ENCODE measurements at places on chromosomes 5 and 9. TPM values are rescaled to one million over a fixed set of nuclear protein-coding genes. Genes with fewer than 3 reads are reported as not detected.
A peak's percentile ranks its signal among the peaks of the same experiment; 100 is the strongest.

OBP2B gene
- polyA plus RNA-seq = not detected

- no peak overlapping the region for H3K4me3 ChIP-seq
- no peaks in the 10 kb centered on the region for H3K36me3 ChIP-seq
- no peak overlapping the region for H3K27ac ChIP-seq
These were observed 53.6 kb downstream of the FBXO4 start for GRCh38 chr5:41978676-41979075.

GRCh38 chr5:177610770-177611445, 11.0 kb downstream of the B4GALT7 start:
- H3K27ac ChIP-seq = no peak overlapping the region
- peaks cover 20% of the 10 kb centered on the region for H3K36me3 ChIP-seq
- no peaks in the 10 kb centered on the region for H3K27me3 ChIP-seq
- no peak overlapping the region for H3K4me3 ChIP-seq
- H3K4me1 ChIP-seq = no peaks in the 10 kb centered on the region

GRCh38 chr9:136691316-136692184, 4.3 kb upstream of the AGPAT2 start:
- H3K27me3 ChIP-seq = no peaks in the 10 kb centered on the region
- no peaks in the 10 kb centered on the region for H3K4me1 ChIP-seq
- H3K4me3 ChIP-seq = no peak overlapping the region
- no peaks in the 10 kb centered on the region for H3K36me3 ChIP-seq
- no peak overlapping the region for H3K27ac ChIP-seq
- DNase-seq = no peak

- H3K4me3 ChIP-seq = no peak overlapping the region
- H3K36me3 ChIP-seq = no peaks in the 10 kb centered on the region
- no peak overlapping the region for H3K27ac ChIP-seq
- H3K27me3 ChIP-seq = no peaks in the 10 kb centered on the region
These were observed 14.7 kb upstream of the OMD start for GRCh38 chr9:92438900-92439526.

GRCh38 chr5:135551593-135552447, 16.1 kb upstream of the NEUROG1 start:
- no peaks in the 10 kb centered on the region for H3K4me1 ChIP-seq
- H3K4me3 ChIP-seq = no peak overlapping the region

- H3K4me3 ChIP-seq = no peak within 1 kb of the TSS
- DNase-seq = no peak
- H3K27me3 ChIP-seq = peaks cover 3% of the 10 kb centered on the region
- no peak within 1 kb of the TSS for H3K27ac ChIP-seq
These were observed at the start of gene SLC27A6 for GRCh38 chr5:128965011-128965637. SLC27A6 (plus strand) TSS chr5:128965488; CDS start chr5:128966138, 650 bp downstream.

DNA sequence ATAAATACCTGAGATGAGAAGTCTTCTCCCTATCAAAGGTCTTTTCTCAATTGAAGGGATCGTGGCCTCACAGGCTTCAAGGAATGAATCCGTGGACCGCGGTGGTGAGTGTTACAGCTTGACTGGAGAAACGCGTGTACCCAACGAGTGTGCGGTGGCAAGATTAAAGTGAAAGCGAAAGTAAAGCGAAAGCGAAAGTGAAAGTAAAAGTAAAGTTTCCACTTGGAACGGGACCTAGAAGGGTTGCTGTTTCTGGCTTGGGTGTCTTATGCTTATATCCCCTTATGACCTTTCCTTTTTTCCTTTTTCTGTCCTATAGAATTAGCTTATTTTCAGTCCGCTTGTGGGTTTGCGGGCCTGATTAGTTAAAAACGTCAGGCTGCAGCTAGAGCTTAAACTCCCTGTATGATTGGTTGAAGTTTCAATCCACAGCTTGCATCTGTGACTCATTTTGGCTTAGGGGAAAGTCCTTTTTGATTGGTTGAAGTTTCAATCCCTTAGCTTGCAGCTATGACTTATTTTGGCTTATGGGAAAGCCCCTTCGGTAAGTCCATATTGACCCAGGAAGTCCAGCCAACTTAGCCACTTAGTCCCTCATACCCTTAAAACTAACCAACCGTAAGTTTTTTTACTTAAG, 924.3 kb upstream of the CDH10 start:
- H3K36me3 ChIP-seq = no peaks in the 10 kb centered on the region
- no peak for DNase-seq
- no peak overlapping the region for H3K27ac ChIP-seq
- no peaks in the 10 kb centered on the region for H3K4me1 ChIP-seq
- H3K4me3 ChIP-seq = peak overlapping the region; percentile 6

C5orf52 gene
- polyA plus RNA-seq = not detected

DNA sequence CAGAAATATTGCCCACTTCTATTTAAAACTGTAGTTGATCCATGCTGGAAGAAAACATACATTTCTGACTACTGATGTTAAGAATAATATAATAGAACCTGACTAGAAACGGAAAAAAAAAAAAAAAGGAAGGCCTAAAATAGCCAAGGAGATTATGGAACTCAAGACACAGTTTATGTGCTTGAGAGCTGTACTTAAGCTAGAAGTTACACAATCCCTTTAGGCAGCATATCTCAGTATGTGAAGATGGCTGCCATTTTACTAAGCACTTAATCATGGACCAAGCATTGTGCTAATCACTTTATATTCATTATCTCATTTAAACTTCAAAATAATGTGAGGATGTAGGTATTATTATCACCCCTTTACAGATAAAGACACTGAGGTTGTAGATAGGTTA, 73.0 kb upstream of the NR4A3 start:
- no peaks in the 10 kb centered on the region for H3K4me1 ChIP-seq
- no peaks in the 10 kb centered on the region for H3K27me3 ChIP-seq
- no peak for DNase-seq

- H3K36me3 ChIP-seq = no peaks in the 10 kb centered on the region
- no peak overlapping the region for H3K27ac ChIP-seq
- no peak overlapping the region for H3K4me3 ChIP-seq
These were observed 314.4 kb upstream of the MSX2 start for GRCh38 chr5:174409971-174410370.

- no peaks in the 10 kb centered on the region for H3K36me3 ChIP-seq
- no peak for DNase-seq
- no peaks in the 10 kb centered on the region for H3K27me3 ChIP-seq
- no peak overlapping the region for H3K4me3 ChIP-seq
These were observed 79.4 kb downstream of the SNX24 start for GRCh38 chr5:122924719-122925395.

- no peak overlapping the region for H3K4me3 ChIP-seq
- H3K27ac ChIP-seq = no peak overlapping the region
- no peak for DNase-seq
- no peaks in the 10 kb centered on the region for H3K4me1 ChIP-seq
- H3K36me3 ChIP-seq = no peaks in the 10 kb centered on the region
- no peaks in the 10 kb centered on the region for H3K27me3 ChIP-seq
These were observed 348.0 kb downstream of the SEMA5A start for GRCh38 chr5:9197881-9198260.

PDCD1LG2 gene
- not detected for polyA plus RNA-seq

ANKRD18A gene
- 0.20 TPM for polyA plus RNA-seq

- no peaks in the 10 kb centered on the region for H3K27me3 ChIP-seq
- H3K4me3 ChIP-seq = no peak overlapping the region
- H3K4me1 ChIP-seq = no peaks in the 10 kb centered on the region
These were observed 237.7 kb upstream of the MEF2C start for GRCh38 chr5:89120719-89121118.

GRCh38 chr5:15510831-15511230, 10.9 kb downstream of the FBXL7 start:
- H3K27ac ChIP-seq = no peak overlapping the region
- H3K4me1 ChIP-seq = no peaks in the 10 kb centered on the region
- DNase-seq = no peak
- no peaks in the 10 kb centered on the region for H3K27me3 ChIP-seq

SPINK9 gene
- not detected for polyA plus RNA-seq

GRCh38 chr9:86181379-86182315, 77.8 kb downstream of the C9orf153 start:
- H3K27me3 ChIP-seq = no peaks in the 10 kb centered on the region
- no peaks in the 10 kb centered on the region for H3K4me1 ChIP-seq
- no peak overlapping the region for H3K4me3 ChIP-seq

- H3K27ac ChIP-seq = no peak overlapping the region
- peaks cover 6% of the 10 kb centered on the region for H3K4me1 ChIP-seq
- no peaks in the 10 kb centered on the region for H3K27me3 ChIP-seq
- no peak overlapping the region for H3K4me3 ChIP-seq
- DNase-seq = no peak
- H3K36me3 ChIP-seq = no peaks in the 10 kb centered on the region
These were observed 26.4 kb downstream of the ZDHHC11B start for GRCh38 chr5:757931-758697.

CYLC2 gene
- polyA plus RNA-seq = not detected

- no peak for DNase-seq
- no peak overlapping the region for H3K27ac ChIP-seq
- no peaks in the 10 kb centered on the region for H3K4me1 ChIP-seq
- H3K27me3 ChIP-seq = no peaks in the 10 kb centered on the region
These were observed 92.8 kb downstream of the CAMSAP1 start for GRCh38 chr9:135814421-135815095.

GRCh38 chr5:133681896-133682295, 69.6 kb upstream of the FSTL4 start:
- H3K36me3 ChIP-seq = no peaks in the 10 kb centered on the region
- no peak overlapping the region for H3K4me3 ChIP-seq
- no peaks in the 10 kb centered on the region for H3K4me1 ChIP-seq
- DNase-seq = no peak

DNA sequence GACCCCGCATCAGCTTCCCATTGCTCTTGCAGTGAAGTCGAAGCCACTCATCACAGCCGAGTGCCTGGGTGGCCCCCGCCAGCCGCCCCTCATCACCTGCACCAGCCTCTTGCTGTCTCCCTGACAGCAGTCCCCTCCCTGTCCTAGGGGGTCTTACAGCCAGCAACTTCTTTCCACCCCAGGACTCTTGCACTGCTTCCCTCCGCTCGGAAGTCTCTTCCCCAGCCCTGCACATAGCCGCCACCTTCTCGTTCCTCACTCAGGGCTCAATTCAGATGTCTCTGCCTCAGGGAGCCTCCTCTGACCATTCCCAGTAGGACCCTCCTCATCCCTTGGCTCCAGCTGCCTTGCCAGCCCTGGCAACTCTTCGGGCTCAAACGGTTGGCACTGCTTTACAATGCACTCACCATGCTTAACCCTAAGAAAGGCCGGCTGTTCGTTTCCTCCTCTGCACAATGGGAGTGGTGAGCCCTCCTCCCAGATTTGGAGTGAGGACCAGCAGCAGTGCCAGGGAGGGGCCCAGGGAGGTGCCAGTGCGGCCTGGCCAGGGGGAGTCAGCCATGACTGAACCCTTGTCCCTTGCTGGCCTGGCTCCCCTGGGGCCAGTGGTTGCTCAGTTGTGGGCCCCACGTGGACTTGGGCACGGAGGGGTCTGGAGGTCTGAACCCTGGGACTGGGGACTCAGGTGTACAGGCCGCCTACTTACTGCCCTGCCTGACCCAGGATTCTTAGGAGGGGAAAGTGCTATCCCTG, 6.1 kb downstream of the TCF7 start:
- H3K36me3 ChIP-seq = peaks cover 94% of the 10 kb centered on the region
- H3K4me3 ChIP-seq = peak overlapping the region; percentile 86
- peak overlapping the region; percentile 97 for H3K27ac ChIP-seq
- peaks cover 89% of the 10 kb centered on the region for H3K4me1 ChIP-seq

- no peak overlapping the region for H3K4me3 ChIP-seq
- no peak overlapping the region for H3K27ac ChIP-seq
- no peak for DNase-seq
- H3K27me3 ChIP-seq = no peaks in the 10 kb centered on the region
These were observed 149.6 kb upstream of the ELL2 start for GRCh38 chr5:96111080-96111756.

SUSD3 gene
- polyA plus RNA-seq = 186 TPM

SSNA1 gene
- 133 TPM for polyA plus RNA-seq

- H3K27me3 ChIP-seq = no peaks in the 10 kb centered on the region
- H3K4me1 ChIP-seq = no peaks in the 10 kb centered on the region
- no peak for DNase-seq
- H3K36me3 ChIP-seq = no peaks in the 10 kb centered on the region
- no peak overlapping the region for H3K4me3 ChIP-seq
- no peak overlapping the region for H3K27ac ChIP-seq
These were observed 1898.1 kb upstream of the NUDT12 start for GRCh38 chr5:105460721-105461120.

- no peak overlapping the region for H3K4me3 ChIP-seq
- H3K4me1 ChIP-seq = no peaks in the 10 kb centered on the region
- H3K36me3 ChIP-seq = no peaks in the 10 kb centered on the region
- DNase-seq = no peak
- H3K27me3 ChIP-seq = no peaks in the 10 kb centered on the region
These were observed 230.5 kb downstream of the SPOCK1 start for GRCh38 chr5:137268646-137269045.

GRCh38 chr5:148808864-148809642, 17.4 kb upstream of the ADRB2 start:
- peak; percentile 61 for DNase-seq
- H3K4me3 ChIP-seq = peak overlapping the region; percentile 61
- peaks cover 13% of the 10 kb centered on the region for H3K4me1 ChIP-seq
- peak overlapping the region; percentile 59 for H3K27ac ChIP-seq
- H3K27me3 ChIP-seq = no peaks in the 10 kb centered on the region
- no peaks in the 10 kb centered on the region for H3K36me3 ChIP-seq

DNA sequence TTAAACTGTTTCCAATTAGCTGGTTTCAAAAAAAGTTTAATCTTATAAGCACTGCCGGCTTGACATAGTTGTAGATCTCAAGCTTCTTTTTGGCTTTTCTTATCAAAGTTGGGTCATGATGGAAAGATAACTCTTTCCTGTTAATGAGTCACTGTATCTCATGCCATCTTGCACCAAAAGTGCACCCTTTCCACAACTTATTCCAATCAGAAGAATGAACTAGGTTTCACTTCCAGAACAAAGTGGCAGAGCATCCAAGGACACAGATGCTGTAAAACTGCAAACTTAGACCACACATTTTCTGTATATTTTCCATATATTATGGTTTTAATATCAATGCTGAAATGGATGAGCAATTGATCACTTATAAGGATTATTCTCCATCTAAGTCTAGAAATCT, 198.2 kb downstream of the GLIS3 start:
- no peaks in the 10 kb centered on the region for H3K36me3 ChIP-seq
- no peak overlapping the region for H3K4me3 ChIP-seq
- H3K27me3 ChIP-seq = no peaks in the 10 kb centered on the region
- H3K4me1 ChIP-seq = no peaks in the 10 kb centered on the region

DNA sequence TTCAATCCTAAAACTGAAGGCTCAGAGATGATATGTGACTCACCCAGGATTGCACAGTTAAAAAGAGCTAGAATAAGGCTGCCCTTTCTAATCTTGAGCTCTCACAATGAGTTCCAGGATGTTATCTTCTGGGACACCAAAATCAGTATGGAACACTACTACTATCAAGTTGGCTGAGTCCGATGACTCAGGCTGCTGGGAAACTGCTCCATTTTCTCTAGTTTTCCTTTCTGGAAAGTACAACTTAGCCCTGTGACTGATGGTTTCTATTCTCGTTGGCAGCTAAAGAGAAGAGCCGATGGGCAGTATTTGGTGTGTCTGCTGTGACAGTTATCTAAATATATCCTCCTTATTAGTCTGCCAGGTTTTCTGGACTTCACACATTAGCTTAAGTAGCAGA, 37.9 kb upstream of the DPYSL3 start:
- no peak for DNase-seq
- no peak overlapping the region for H3K27ac ChIP-seq
- no peaks in the 10 kb centered on the region for H3K4me1 ChIP-seq
- H3K36me3 ChIP-seq = no peaks in the 10 kb centered on the region
- H3K27me3 ChIP-seq = no peaks in the 10 kb centered on the region

Data from naive thymus-derived CD4-positive, alpha-beta T cell (primary cell).